NCI-H345 (cell line): ENCODE measurements at places on chromosomes 11 and 22.
A peak's percentile ranks its signal among the peaks of the same experiment; 100 is the strongest.

GRCh38 chr11:72048766-72049460, 31.4 kb downstream of the NUMA1 start:
- DNase-seq, result no peak

GRCh38 chr11:12786891-12787290, 112.7 kb downstream of the TEAD1 start:
- no peak for DNase-seq

DNA sequence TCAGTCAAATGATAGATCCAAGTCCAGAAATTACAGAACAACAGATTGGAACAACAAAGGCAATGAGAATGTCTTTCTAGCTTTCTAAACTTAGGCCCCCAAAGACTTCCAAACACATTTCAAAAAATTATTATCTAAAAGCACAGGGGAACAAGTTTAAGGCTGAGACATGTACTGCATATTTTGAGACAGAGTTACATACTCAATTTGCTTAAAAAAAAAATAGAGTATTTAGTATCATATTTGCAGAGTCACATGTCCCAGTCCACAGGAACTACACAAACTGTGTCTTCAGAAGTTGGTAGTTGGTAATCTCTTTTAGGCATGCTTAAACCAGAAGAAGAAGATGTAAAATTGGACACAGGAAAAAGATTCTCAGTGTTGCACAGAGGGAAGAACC, 127.2 kb downstream of the MAML2 start:
- DNase-seq, result no peak

DNA sequence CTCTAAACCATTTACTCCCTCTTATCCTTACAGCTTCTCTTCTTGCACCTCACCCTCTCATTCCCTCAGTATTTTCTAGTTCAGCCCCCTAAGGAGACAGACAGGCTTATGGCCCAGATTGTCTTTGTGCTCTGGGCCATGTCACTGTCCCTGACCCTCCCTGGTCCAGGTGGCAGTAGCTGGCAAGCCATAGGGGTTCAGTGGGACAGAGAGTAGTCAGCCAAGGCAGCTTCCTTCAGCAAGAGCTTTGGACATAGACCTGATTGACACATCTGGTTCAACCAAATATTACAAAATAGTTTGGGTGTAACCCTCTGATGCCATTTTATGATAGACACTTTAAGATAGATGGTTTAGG, 53.9 kb downstream of the NCAM1 start:
- no peak for DNase-seq

DNA sequence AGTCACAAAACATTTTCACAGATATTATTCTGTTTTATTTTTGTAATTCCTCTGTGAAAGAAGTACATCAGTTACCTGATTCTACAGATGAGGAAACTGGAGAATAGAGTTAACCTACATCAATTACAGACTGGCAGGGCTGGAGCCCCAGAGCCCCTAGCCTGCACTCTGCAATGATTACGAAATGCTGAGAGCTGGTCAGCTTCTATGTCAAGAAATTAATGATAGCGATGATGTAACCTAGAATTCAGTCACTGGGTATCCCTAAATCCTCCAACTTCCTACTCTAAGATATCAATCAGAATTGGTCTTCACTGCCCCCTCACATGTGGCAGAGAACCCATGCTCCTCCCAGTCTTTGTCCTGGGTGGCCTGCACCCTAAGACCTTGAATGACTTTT, 273.5 kb upstream of the PLET1 start:
- DNase-seq, result no peak

GRCh38 chr22:21457023-21457787, 10.0 kb upstream of the TMEM191C start:
- no peak for DNase-seq

- DNase-seq, result no peak
These were observed 238.7 kb downstream of the FAM181B start for GRCh38 chr11:82494988-82495432.

DNA sequence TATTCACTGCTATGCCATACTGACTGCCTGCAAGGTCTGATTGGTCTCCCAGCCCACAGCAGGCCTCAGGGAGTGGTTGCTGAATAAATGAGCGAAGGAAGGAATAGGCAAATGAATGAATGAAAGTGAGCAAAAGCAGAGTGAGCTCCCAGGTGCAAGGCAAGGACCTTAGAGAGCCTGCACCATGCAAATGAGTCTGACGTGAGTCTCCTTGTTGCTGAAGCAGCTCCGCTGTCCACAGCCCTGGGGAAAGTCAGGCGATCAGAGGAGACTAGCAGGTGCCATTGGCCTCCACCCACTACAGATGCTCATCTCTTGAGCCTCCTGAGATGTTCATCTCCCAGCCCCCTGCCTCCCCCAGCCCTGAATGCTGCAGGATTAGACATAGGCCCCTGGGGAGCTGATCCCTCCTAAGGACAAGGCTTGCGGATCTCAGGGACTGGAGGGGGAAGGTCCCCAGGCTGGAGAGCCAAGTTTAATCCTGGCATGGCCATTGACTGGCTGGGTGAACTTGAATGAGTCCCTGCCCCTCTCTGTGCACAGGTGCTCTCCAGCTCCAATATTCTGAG, 22.1 kb downstream of the GDPD5 start:
- DNase-seq, result no peak

GRCh38 chr11:13550761-13551160, 55.0 kb upstream of the PTH start:
- no peak for DNase-seq

DNA sequence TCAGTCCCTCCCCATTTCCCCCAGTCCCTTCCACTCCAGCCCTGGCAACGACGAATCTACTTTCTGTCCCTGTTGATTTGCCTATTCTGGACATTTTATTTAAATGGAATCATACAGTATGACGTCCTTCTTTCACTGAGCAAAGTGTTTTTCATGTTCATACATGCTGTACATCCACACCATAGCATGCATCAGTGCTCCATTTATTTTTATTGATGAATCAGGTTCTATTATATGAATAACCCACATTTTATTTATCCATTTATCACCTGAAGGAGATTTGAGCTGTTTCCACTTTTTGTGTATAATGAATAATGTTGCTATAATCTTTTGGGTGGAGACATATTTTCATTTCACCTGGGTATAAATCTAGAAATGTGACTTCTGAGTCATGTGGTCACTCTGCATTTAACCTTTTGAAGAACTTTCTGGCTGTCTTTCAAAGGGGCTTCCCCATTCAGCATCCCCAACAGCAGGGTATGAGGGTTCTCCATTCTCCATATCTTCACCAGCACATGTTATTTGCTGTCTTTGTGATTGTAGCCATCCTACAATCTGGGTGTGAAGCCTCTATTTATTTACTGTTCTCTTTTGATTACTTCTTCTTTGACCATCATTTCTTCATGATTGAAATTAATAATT, 531.7 kb downstream of the ETS1 start:
- DNase-seq, result no peak

GRCh38 chr11:22786475-22786874, 43.1 kb downstream of the SVIP start:
- no peak for DNase-seq

DNA sequence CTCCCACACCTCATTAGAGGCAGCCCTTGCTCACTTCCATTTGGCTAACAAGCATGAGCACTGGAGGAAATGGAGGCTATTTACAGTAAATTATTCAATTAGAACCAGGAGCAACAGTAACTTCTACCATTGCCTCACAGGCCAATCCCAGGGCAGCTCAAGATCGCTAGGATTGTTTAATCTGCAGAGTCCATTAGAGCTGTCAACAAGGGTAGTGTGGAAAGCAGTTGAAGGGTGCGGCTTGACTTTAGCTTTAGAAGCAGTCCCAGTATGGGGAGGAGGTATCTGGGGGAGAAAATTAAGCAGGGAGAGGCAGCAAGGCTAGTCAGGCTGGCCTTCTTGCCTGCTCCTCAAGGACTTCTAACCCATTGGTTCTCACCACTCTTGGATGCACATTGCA, 38.3 kb upstream of the CYP2R1 start:
- no peak for DNase-seq

- DNase-seq, result peak; percentile 53
These were observed 24.0 kb downstream of the RAB30 start for GRCh38 chr11:83047515-83048225.

DNA sequence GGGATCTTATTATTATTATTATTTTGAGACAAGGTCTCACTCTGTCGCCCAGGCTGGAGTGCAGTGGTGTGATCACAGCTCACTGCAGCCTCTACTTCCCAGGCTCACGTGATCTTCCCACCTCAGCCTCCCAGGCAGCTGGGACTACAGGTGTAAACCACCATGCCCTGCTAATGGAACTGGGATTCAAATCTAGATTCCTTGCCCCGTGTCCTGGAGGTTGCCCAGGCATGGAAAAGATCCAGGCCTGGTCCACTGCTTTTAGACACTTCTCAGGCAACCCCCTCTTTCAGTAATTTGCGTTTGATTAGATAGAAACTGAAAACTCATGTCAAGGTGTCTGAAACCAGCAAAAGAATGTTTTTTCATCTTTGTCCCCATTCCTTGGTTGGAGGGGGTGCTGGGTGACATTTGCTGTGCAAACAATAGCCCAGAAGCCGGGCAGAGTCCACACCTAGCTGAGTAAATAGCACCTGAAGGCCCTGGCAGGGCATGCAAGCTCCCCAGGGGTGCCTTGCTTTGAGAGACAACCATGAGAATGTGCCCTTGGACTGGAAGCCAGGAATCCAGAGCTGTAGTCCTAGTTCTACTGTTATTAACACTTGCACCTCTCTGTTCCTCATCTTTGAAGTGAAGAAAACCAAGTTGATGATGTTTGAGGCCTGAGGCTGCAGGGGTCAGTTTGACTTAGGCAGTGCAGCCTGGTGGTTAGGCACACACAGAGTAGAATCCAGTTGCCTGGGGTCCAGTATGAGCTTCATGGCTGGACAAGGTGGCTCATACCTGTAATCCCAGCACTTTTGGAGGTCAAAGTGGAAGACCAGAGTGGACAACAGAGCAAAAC, 19.1 kb upstream of the XBP1 start:
- no peak for DNase-seq

DNA sequence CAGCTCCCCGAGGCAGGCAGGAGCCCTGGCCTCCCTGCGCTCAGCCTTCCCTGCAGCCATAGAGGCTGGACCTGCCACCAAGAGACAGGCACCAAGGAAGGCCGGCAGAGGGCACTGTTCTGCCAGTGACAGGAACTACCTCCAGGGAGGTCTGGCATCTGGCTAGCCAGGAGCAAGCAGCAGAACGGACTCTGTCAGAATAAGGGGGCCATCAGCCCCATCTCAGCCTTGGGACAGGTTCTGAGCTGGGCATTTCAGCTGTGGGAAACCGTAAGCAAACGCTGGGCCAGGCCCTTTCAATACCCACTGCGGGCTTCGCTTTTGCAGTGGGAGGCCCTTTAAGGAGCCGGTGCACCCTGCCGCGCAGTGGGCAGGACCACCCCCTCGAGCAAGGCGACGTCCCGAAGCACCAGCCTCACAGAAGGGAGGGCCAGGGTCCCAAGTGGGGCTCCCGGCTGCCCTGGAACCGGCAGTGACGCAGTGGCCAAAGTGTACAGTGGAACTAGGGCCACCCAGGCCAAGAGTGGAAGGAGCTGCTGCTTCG, 18.2 kb downstream of the IFT27 start:
- peak; percentile 31 for DNase-seq

DNA sequence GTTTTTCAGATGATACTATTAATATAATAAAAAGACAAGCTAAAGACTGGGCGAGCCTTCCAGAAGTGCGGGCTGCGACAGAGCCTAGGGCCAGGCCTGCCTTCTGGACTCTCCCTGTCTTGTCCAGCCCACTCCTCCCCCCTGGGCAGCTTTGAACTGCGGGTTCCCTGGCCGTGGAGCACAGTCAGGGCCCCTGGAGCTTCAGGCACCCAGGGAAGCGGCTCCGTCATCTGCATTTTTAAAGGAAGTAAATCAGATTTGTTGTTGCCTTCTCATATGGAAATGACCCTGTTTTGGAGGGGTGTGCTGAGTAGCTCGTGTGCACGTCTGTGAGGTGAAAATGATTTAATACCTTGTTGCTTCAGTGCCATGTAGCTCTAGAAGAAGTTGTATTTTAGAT, 265.3 kb downstream of the TBC1D22A start:
- no peak for DNase-seq

DNA sequence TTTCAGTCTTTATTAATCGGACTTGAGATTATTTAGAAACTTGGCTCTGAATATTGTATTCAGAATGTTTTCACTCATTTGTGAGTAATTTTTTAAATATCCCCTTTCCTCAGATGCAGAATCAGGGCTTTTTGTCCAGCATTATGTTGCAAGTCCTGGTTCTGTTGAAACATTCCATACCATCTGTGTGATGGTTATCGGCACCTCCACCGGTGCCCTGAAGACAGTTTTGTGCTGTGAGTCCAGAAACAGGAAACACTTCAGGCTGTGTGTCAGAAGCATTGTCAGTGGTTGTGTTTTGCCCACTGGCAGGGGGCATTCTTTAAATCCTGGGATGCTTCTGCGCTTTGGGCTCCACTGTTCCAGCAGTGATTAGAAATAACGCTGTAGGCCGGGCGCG, 20.4 kb downstream of the CDPF1 start:
- no peak for DNase-seq

- no peak for DNase-seq
These were observed 84.6 kb downstream of the NTM start for GRCh38 chr11:131454989-131455388.

DNA sequence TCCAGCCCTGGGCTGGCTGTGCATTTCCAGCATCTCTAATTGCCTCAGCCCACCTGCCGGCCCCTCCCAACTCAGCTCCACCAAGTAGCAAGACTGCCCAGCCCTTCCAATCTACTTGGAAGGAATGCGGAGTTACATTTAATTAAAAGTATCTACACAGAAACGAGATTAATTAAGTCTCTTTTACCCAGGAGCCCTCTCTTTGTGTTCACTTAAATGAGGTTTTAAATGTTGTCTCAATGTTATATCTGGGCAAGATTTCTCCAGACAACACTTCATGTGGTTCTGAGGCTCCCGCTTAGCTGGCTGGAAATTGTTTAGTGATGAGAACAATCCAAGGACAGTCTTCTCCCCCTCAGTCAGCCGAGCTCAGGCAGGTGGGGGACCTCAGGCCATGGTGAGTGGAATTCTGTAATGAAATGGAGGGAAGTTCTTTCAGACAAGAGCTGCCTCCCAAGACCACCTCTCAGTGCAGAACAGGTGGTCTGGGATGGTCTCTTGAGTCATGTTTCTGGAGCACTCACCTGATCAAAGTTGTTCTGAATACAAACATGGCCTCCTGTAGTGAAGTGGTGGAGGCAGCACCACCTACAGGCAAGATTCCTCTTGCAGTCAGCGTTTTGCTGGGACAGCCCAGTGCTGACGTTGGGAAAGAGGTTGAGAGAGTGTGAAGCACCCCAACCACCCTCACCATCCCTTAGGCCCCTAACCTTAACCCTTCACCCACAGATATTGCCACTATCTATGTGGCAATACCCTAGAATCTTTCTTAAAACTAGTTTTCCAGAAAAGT, 371.6 kb downstream of the CADM1 start:
- DNase-seq, result no peak
